ENCODE measurements at places on chromosomes 6 and 20.

GRCh38 chr6:30828027-30828962, 56.0 kb upstream of the DDR1 start:
- peak; percentile 90 for DNase-seq

GRCh38 chr20:58598211-58599015, 52.7 kb upstream of the STX16 start:
- DNase-seq = no peak

DNA sequence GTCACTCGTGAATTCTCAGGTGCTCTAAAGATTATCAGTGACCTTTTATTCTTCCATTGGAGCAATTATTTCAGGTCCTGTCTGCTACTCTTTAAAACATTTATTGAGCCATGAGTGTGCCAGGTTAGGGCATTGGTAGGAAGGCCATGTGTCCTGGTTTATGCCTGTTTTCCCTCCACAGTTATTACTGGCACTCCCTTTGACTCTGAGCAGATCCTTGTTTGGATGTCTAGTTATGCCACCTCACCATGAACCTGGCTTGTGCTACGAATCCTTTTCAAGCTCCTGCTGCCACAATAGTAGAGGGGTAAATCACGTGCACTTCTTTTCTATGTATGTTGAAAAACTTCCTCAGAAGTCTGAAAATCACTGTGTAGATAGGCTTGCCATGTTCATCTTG, 27.4 kb downstream of the CRYBG1 start:
- DNase-seq = no peak

DNA sequence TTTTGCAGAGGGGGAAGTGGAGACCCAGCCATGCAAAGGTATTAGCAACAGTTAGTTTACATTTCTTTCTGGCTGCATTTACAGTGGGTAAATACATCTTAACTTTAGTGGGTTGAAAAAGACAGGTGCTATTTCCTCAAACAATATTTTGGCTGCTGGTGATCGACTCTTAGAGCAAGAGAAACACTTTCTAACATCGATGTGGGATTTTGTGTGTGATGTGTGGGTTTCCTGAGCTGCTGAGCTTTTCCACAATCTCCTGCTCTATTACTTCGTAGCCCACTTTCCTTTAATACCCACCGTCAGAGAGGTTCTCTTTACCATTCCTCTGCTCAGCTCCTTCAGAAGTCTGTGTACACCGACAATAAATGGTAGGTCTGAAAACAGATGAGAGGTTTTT, 339.0 kb downstream of the NRN1 start:
- DNase-seq = no peak

DNA sequence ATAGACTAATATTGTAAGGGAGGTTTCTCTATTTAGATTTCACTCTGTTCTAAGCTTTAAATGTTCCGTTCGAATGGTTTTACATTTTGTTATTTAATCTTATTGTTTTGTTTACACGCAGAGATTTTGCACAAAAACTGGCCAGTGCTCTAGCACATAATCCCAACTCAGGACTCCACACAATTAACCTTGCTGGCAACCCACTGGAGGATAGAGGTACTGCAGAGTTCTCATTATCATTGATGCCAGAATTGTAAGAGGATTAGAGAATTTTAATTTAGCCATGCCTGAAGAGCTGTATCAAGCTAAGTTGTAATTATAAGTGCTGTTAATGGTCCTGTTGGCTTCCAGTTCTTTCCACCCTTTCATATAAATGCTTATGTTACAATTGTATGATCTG, 179.7 kb upstream of the SCGN start:
- DNase-seq = no peak

DNA sequence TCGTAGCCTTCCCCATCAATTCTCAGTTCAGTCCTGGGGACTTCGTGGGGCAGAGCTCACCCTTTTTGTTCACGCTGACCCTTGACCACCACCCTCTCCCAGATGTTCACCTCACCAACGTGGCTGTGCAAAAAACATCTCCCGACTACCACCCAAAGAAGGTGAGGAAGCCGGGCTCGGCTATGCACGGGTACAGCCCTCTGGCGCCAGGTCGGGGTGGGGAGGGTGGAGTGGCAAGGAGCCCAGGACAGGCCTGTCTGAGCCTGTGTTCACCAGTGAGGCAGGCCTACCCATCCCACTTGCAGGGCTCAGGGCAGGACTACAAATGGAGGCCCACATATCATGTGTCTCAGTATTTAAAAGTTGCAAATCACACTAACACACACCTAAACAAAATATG, 18.1 kb downstream of the PDRG1 start:
- no peak for DNase-seq

- no peak for DNase-seq
Measured at GRCh38 chr6:90425161-90425641, 128.6 kb upstream of the BACH2 start.

- DNase-seq = no peak
Measured at GRCh38 chr6:54185885-54186284, 74.6 kb downstream of the MLIP start.

GRCh38 chr20:11331096-11331495, 586.6 kb upstream of the BTBD3 start:
- DNase-seq = no peak

DNA sequence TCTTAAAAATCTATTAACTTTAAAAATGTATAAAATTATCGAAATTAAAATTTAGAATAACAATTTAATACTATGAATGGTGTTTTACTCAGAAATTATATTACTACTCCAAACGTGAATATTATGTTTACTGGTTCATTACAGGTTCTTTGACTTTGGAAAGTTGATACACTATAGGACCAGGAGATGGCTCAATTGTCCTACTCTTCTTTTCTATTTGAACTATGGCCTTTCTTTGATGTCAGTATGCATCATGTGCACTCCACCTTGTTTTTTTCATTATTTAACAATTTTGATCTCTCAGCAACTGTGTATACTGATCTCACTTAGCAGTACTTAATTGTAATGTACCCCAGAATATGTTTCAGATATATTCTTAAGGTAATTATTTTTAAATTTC, 391.5 kb upstream of the MANEA start:
- no peak for DNase-seq

DNA sequence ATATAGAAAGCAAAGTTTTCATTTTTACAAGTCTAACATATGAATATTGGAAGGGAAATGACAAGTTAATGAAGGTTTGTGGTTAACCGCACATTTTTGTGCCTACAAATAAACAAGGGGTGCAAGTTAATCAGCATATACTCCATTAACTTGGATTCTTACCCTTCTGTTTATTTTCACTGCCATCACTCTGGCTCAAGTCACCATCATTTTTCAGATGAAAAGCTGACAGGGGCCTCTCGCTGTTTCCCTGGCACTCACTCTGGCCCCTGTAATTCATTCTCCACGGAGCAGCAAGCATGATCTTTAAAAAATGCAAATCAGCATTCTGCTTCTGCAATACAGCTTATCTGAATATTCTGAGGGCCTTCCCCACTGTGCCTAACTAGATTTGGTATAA, 29.8 kb downstream of the APCDD1L start:
- DNase-seq = no peak

DNA sequence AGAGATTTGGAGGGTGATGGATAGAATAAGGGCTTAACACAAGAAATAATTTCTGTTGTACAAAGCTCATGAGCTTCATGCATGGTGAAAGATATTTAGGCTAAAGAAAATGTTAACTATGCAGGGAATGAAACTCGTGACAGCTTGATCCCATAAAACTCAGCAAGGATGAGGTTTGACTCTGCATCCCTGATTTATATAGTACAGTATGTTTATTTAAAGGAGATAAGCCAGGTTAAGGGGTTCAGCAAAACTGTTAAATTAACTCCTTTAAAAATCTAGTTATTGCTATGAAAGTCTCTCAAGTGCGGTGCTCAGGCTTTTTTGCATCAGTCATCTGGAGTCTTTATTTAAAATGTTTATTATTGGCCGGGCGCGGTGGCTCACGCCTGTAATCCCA, 326.4 kb downstream of the LAMA2 start:
- DNase-seq = no peak

- DNase-seq = no peak
Measured at GRCh38 chr20:34627458-34627857, 49.4 kb downstream of the PIGU start.

DNA sequence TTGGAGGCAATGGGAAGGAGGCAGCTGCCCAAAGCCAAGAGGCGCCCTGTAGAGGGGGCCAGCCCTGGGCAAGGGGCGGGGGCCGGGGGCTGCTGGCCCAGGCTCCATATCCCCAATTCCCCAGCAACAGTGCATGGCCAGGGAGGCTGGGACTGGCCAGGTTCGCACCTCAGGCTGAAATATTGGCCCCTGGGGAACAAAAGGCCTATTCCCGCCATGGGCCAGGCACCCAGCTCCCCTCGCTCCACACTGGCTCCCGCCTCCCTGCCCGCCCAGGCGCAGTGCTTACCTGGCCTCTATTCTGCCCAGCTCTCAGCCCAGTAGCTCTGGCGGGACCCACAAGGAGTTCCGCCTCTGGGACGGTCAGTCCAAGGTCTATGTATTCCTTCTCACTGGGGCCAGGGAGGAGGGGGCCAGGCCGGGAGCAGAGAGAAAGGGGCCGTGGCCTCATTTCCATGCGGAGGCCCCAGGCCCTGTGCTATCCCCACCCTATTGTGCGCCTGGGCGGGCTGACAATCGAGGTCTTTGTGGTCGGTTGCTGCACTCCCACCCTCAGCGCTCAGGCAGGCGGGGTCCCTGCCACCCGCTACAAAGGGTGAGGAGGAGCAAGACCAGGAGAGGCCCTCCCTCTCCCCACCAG, 42.3 kb downstream of the YTHDF1 start:
- DNase-seq = peak; percentile 87

DNA sequence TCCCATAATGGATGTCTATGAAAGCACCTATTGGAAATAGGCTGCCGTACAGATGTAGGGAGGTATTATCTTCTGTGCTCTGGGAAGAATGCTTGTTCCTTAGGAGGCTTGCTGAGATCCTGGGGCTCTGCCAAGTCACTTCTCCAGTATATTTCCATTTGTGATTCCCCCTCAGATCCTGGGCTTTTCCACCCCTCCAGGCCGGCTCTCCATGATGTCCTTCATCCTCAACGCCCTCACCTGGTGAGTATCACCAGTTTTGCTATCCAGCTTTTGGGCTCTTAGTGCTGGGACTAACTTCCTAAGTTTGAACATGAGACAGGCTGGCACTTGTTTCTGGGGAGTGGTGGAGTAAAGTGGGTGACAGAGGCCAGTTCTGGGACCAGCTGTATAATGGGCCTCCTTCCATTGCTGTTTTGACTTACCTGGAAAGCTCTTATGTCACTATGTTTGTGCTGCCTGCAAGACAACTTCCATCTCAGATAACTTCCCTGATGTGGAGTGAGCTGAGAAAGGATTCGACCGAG, 2.6 kb downstream of the SYS1 start:
- no peak for DNase-seq

- DNase-seq = no peak
Measured at GRCh38 chr6:77561768-77562314, 91.0 kb upstream of the MEI4 start.

- no peak for DNase-seq
Measured at GRCh38 chr6:139904158-139904533, 529.7 kb upstream of the CITED2 start.

GRCh38 chr6:106293116-106293515, 32.4 kb downstream of the ATG5 start:
- DNase-seq = no peak

- no peak for DNase-seq
Measured at GRCh38 chr6:102679865-102680264, 1286.4 kb downstream of the GRIK2 start.

DNA sequence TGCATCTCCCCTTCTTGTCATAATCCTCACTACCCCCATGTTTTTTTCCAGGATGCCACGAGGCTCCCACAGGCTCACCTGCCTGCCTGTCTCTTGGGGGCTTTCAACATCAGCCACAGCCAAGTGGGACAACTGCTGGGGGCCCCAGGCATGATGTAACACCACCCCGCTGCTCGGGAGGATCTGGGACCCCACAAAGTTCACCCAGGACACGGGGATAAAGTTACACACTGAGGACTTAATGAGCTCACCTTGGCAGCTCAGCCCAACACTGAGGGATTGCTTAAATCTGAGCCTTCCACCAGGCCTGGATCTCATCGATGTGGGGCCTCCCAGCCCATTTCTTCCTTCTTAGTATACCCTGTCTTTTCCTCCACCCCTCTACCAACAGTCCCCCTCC, 56.4 kb upstream of the NNAT start:
- DNase-seq = no peak

- no peak for DNase-seq
Measured at GRCh38 chr6:105384004-105384403, 18.9 kb downstream of the PREP start.

DNA sequence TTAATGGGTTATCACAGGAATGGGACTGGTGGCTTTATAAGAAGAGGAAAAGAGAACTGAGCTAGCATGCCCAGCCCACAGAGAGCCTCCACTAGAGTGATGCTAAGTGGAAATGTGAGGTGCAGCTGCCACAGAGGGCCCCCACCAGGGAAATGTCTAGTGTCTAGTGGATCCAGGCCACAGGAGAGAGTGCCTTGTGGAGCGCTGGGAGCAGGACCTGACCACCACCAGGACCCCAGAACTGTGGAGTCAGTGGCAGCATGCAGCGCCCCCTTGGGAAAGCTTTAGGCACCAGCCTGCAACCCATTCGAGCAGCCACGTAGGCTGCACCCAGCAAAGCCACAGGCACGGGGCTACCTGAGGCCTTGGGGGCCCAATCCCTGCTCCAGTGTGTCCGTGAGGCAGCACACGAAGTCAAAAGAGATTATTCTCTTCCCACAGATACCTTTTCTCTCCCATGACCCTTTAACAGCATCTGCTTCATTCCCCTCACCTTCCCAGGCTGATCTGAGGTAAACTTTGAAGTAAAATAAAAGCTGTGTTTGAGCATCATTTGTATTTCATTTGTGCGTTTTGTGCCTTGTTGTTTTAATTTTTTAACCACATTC, 4.4 kb downstream of the HLA-E start:
- no peak for DNase-seq

- peak; percentile 59 for DNase-seq
Measured at GRCh38 chr6:39804466-39805065, 12.4 kb downstream of the DAAM2 start.

- DNase-seq = peak; percentile 89
Measured at GRCh38 chr20:50186151-50186885, 4.3 kb upstream of the CEBPB start.

- no peak for DNase-seq
Measured at GRCh38 chr6:155329460-155330132, 15.3 kb upstream of the TFB1M start.

- no peak for DNase-seq
Measured at GRCh38 chr6:6781873-6782227, 193.3 kb downstream of the LY86 start.

GRCh38 chr20:49132995-49133478, 55.1 kb downstream of the STAU1 start:
- peak; percentile 39 for DNase-seq

GRCh38 chr6:34412016-34412415, 13.9 kb downstream of the RPS10 start:
- DNase-seq = no peak

- peak; percentile 69 for DNase-seq
Measured at GRCh38 chr20:46195264-46196036, 77.3 kb downstream of the CD40 start.

GRCh38 chr6:85169189-85169588, 280.7 kb upstream of the NT5E start:
- DNase-seq = no peak

DNA sequence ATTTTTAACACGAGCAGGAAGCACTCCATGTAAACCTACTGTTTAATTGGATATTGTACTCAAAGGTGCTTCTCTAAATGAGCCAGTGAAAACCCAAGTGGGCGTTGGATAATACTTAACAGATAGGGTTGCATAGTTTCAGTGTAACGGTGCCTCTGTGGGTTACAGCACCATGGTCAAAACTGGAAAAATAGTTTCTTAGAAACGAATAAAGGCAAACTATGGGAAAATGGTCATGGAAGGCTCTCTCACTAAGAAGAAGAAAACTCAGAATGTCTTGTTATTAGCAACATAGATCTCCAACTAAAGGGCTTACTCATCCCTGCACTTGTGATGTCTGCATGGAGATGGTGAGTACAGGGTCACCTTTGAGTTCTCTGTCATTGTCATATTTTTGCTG, 59.1 kb upstream of the NEDD9 start:
- DNase-seq = no peak

Data from retina (tissue), 1 donor.